ENCODE measurements at places on chromosomes 6 and 20.
A peak's percentile ranks its signal among the peaks of the same experiment; 100 is the strongest.

GRCh38 chr6:15825332-15825930, 162.6 kb upstream of the DTNBP1 start:
- no peak for DNase-seq

- no peak for DNase-seq
Measured at GRCh38 chr20:63092660-63093215, 86.0 kb upstream of the BHLHE23 start.

GRCh38 chr20:23349338-23350195, 1.0 kb upstream of the NXT1 start:
- DNase-seq = no peak

DNA sequence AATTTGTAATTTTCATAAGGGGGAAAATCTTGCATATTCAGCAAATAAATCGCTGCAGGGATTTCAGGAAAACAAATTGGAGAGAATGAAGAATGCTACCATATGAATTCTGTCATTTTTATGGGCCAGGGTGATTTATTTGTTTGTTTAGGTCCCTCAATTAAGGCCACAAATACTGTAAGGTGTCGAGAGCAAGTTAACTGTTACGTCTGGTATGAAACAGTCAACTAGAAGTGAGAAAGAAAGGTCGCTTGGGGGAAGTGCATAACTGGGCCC, 166.9 kb upstream of the TSHZ2 start:
- DNase-seq = no peak

DNA sequence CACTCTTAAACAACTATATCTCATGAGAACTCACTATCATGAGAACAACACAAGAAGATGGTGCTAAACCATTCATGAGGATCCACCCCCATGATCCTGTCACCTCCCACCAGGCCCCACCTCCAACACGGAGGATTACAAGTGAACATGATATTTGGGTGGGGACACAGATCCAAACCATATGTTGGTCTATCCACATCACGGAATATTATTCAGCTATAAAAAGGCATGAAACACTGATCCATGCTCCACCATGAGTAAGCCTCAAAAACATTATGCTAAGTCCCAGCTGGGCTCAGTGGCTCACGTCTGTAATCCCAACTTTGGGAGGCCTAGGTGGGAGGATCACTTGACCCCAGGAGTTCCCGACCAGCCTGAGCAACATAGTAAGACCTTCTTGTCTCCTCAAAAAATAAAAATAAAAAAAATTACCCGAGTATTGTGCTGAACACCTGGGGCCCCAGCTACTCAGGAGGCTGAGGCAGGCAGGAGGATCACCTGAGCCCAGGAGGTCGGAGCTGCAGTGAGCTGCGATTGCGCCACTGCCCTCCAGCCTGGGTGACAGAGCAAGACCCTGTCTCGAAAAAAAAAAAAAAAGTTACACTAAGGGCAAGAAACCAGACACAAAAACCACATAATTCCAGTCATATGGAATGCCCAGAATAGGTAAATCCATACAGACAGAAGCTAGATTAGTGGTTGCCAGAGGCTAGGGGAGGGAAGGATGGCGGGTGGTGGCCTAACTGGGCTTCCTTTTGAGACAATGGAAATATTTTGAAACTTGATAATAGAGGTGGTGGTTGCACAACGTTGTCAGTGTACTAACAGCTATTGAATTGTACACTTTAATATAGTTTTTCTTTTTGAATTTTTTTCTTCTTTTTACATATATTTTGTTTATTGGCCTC, 43.1 kb downstream of the ZNF217 start:
- no peak for DNase-seq

GRCh38 chr6:90285611-90286381, 10.8 kb downstream of the BACH2 start:
- DNase-seq = peak; percentile 17

DNA sequence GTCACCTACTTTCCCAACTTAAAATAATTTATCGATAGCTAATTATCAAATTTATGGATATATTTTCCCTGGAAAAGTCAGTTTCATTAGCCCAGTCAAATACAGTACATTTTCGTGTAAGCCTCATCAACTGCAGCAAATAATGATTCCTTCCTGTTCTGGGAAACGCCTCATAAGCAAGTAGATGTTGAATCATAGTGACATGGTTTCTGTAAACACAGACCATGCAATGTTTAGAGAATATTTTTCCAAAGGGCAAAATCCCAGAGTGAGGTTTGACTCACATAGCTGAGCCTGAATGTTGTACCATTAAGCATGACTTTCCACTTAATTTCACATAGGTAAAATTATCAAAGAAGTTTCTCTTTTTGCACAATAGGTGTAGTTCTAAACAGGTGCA, 16.7 kb upstream of the VNN1 start:
- DNase-seq = no peak

DNA sequence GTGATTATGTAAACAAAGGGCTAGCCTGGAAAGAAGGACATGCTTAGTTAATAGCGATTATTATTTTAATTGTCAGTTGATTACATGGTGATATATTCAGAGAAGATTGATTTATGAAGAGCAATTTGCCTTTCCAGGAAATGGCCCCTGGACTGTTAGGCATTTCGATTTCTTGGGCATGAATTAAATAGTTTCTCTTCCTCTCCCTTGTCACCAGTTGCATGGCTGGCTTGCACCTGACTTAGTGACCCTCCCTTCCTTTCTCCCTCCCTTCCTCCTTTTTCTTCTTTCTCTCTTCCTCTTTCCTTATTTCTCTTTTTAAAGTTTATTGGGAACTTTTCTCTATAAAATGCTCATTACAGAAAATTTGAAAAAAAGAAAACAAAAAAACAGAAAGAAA, 235.4 kb downstream of the CDC5L start:
- no peak for DNase-seq

- no peak for DNase-seq
Measured at GRCh38 chr6:28563430-28564095, 37.9 kb downstream of the GPX5 start.

GRCh38 chr6:133114973-133115372, 126.2 kb upstream of the EYA4 start:
- DNase-seq = no peak

DNA sequence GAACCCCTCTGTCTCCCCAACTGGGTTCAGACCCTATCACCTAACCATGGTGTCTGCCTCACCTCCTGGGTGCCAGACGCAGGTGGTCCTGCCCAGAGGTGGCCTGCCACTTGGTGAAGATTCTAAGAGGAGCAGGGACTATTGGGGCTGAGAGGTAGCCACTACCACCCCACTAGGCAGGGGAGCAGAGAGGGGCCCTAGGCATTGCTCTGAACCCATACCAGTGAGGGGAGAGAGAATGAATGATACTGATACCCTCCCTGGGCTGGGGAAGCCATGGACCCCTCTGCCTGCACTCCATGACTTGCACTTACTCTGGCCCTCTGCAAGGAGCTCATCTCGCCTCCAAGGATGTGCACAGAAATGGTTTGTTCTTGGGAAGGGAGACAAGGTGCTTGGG, 31.7 kb upstream of the SPDEF start:
- no peak for DNase-seq

- DNase-seq = peak; percentile 91
Measured at GRCh38 chr6:143513410-143513809, 1.9 kb upstream of the FUCA2 start.

- no peak for DNase-seq
Measured at GRCh38 chr6:138601128-138601527, 101.8 kb upstream of the NHSL1 start.

DNA sequence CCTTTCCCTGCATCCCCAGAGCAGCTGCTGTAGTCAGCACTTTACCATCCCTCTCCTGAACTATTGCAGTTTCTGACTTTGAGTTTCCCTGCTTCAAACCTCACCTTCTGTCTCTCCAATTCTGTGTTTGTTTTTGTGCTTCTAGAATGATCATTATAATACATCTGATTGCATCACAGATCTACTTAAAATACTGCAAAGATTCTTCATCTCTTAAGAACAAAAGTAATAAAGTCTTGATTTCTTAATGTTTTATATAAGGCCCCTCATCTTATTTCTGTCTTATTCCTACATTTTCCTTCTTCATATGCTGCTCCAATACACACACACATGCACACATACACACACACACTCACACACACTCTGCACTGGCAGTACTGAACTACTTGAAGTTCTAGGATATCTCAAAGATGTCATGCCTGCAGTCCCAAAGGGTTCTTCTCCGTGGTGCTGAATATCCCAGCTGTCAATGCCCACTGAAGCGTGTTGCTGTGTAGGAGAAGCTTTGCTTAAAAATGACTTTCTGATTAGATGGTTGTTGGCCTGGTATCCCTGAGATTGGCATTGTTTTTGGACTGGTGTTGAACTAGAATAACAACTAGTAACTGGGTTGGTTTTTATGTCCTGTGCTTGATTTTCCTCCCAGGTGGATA, 97.2 kb downstream of the MAP3K4 start:
- DNase-seq = no peak

DNA sequence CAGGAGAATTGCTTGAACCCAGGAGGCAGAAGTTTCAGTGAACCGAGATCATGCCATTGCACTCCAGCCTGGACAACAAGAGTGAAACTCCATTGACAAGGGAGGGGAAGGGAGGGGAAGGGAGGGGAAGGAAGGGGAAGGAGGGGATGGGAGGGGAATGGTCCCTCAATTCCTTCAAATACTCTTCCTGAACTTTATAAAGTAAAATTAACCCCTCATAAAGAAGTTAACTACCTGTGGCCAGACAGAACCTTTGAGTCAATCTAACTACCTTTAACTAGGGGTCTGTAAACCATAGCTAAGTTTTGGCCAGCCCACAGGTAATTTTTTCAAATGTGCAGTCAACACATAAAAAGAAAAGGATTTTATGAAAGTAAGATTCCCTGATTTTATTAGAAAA, 131.0 kb downstream of the ZMYND8 start:
- no peak for DNase-seq

DNA sequence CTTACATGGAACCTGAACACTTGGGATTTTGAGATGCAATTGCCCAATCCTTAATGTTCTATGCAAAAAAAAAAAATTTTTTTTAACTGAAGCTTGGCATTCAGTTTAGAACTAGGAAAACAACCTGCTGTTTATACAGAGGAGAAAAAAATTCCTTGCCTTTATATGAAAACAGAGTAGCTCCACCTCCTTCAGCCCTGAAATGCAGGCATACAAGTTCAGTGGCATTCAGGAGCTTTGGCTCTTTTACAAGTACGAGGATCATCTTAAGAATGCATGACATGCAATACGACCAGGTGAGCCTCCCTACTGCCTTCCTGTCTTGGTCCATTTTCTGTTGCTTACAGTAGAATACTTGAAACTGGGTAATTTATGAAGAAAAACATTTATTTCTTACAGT, 20.4 kb downstream of the PAX1 start:
- no peak for DNase-seq

- DNase-seq = no peak
Measured at GRCh38 chr6:36025260-36025931, 955 bp upstream of the SLC26A8 start.

DNA sequence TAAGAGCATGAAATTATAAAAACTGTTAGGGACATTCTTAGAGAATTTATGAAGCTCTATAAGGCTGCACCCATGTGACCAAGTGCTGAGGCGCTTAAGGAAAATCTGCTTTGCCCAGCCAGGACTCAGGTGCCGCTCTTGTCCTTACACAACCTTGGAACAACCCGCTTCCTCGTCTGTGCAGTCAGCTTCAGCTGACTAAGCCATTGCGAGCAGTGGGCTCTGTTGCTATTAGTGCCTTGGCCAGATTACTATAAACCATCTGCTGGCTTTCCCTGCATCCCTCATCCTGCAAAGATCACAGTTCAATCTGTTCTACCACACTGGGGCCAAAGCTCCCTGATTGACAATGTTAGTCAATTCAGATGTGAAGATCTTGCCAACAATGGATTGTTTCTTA, 89.1 kb upstream of the E2F3 start:
- no peak for DNase-seq

DNA sequence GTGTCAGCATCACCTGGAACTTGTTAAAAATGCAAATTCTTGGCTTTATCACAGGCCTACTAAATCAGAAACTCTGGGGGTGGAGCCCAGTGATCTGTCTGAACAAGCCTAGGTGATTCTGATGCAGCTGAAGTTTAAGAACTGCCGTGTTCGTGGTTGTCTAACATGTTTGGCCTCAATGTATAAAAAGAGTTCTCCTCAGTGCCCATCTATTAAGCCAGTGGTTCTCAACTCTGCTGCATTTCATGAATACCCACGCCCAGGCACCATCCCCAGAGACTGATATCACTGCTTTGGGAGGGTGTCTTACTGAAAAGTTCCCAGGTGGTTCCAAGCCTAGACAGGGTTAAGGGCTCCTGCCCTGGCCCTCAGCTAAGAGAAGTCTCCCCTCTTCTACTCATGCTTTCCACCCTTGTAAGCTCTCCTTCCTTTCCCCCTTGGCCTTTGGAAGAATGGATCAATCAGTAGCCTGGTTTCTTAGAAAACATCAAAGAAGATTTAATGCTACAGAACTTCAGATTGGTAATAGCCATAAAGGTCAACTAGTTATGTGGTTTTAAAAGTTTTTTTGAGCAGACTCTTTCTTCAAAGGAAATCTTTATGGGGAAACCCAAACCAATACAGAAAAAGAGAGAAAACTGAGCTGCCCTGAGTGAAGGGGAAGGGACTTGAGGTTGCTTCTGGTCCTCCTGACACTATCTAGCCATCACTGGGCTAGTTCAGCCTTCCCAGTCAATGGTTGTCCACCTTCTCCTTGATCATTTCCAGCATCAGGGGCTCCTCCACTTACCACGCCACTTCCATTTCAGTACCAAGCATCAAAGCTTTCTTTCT, 38.9 kb upstream of the TNFAIP3 start:
- DNase-seq = no peak

DNA sequence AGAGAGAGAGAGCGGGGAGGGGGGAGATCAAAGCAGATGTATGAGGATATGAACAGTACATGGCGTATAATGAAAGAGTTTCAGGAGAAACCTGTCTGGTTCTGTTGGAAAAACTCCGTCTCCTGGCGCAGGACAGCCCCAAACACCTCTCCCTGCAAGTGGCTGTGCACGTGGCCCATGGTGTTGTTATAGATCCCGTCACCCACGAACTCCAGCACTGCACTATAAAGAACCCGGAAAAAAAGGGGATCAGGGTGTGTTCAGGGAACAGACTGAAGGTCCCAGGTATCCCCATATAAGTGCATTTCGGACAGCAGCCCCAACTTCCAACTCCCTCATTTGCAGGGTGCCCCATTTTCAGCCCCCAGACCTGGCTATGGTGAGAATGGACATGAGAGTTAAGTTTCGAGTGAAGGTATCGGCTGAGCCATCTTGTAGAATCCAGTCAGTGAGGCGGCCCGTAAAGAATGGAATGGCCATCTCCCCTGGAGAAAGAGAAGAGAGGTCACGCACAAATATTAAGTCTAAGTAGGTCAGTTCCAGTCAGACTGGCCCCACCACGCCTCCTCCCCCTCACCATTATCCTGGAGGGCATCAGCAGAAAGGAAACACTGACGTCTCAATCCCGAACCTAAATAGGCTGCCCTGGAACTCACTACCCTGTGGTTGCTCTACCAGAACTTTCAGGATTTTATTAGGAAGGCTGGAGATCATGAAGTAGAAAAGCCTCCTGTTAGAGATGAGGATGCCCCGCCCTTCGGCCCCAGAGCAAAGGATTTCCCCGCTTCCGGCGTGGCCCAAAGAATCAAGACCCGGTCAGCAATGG, 1.3 kb downstream of the TAP1 start:
- no peak for DNase-seq
